Dermis microvascular lymphatic vessel endothelial cell (primary cell): ENCODE measurements at places on chromosomes 3 and 15.

DNA sequence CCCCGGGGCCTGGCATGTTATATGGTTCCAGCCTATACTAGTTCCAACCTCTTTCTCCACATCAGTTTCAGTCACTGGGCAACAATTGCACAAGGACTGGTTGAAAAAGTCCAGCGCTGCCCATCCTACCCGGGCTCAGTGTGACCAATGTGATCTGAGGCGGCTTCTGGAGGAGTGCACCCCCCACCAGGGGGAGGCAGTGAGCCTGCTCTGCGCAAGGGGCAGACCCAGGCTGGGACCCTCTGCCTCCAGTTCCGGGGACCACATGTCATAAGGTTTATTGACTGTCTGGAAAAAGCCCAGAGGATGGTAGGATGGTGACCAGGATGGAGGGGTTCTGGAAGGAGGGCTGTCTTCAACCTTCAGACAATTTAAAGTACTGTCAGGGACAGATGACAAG is 25.6 kb upstream of the NR2E3 start:
- DNase-seq: no peak

- DNase-seq: no peak
Measured at GRCh38 chr15:88610701-88611231, 10.4 kb upstream of the AEN start.

GRCh38 chr3:66693461-66694031 is 192.7 kb upstream of the LRIG1 start:
- peak; percentile 9 for DNase-seq

DNA sequence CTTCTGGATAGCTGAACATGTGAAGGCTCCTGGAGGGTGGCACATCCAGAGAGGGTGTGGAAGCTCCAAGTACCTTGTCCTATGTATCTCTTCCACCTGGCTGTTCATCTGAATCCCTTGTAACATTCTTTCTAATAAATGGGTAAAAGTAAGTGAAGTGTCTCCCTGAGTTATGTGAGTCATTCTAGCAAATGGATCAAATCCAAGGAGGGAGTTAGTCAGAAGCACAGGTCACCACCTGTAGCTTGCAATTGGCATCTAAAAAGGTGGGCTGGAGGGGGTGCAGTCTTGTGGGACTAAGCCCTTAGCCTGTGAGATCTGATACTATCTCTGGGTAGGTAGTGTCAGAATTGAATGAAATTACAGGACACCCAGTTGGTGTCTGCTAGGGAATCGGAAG is 71.0 kb downstream of the WWTR1 start:
- no peak for DNase-seq

- DNase-seq: no peak
Measured at GRCh38 chr3:13425689-13426088, 5.6 kb upstream of the NUP210 start.

- DNase-seq: peak; percentile 5
Measured at GRCh38 chr15:77542491-77543001, 90.2 kb downstream of the LINGO1 start.

DNA sequence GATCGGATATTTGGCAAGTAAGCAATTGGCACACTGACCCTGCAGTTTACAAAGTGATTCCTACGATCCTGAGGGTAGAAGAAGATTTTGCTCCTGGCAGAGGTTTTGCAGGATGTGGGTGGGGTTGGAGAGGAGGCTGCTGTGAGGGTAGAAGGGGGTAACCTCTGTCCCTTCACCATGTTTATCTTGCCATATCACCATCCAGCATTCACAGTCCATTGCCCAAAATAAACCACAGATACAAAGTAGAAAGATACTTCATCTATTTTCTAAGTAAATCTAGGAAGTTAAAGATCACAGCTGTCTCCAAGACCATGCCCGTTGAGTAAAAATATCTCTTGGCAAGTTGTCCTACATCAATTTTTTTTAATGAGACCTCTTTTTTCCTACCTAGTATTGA is 51.6 kb downstream of the LIPC start:
- DNase-seq: no peak

DNA sequence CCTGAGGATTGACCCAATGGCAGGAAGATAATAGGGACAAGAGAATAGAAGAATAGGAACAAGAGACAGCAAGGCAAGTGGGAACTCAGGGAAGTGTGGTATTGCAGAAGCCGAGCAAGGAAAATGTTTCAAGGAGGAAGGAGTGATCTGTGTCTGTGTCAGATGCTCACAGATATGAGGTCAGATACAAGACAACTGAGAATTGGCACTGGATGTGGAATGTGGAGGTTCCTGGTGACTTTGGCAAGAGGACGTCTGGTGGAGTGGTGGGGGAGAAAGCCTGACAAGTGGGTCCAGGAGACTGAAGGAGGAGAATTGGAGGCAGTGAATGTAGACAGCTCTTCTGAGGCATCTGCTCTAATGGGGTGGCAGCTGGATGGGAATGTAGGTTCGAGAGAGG is 24.1 kb downstream of the GYG1 start:
- no peak for DNase-seq

DNA sequence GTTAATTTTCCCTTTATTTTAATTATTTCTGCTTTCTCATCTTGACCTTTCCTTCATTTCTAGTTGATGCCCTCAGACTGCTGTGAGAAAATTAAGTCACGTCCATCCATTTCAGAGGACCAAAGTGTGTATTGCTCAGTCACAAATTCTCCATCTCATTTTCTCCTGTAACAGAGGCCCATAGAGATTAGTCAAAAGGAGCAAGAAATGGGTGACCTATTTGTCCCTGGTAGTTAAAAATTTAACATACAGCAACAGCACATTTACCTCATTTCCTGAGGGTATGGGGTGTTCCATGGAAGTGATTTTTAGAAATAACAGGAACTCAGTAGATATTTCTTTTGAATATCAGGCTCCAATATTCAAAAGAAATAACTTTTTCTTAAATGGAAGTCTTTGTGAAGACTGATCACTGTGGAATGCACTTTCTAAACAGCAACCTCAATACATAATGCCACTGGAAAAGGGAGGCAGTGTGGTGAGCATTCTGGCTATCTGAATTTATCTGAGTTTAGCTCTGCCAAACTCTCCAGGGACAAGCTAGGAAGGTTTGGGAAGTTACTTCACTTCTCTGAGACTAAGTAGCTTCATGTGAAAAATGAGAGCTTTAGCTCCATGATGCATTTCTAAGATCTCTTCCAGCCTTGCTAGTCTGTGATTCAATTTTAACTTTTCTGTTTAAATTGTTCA is 808.2 kb downstream of the SQOR start:
- DNase-seq: no peak

GRCh38 chr3:100437721-100438622 is 36.6 kb downstream of the LNP1 start:
- DNase-seq: no peak

GRCh38 chr15:100190675-100191074 is 151.1 kb downstream of the ADAMTS17 start:
- no peak for DNase-seq

DNA sequence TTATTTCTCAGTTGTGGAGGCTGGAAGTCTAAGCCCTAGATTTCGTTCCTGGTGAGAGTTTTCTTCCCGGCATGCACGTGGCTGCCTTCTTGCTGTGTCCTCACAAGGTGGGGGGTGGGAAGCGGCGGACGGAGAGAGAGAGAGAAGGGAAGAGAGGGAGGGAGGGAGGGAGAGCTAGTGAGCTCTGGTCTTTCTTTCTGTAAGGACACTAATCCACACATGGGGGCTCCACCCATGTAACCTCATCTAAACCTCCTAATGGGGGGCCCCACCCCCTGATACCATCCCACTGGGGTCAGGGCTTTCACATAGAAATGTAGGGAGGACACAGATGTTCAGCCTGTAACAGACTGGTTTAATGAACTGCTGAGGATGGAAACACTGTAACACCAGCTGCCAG is 7.3 kb downstream of the FBLN2 start:
- no peak for DNase-seq

- DNase-seq: no peak
Measured at GRCh38 chr3:193945143-193945542, 190.8 kb upstream of the HES1 start.

GRCh38 chr3:48215876-48216275 is 7.4 kb upstream of the CAMP start:
- no peak for DNase-seq

GRCh38 chr3:99972380-99973104 is 141.8 kb downstream of the FILIP1L start:
- no peak for DNase-seq

DNA sequence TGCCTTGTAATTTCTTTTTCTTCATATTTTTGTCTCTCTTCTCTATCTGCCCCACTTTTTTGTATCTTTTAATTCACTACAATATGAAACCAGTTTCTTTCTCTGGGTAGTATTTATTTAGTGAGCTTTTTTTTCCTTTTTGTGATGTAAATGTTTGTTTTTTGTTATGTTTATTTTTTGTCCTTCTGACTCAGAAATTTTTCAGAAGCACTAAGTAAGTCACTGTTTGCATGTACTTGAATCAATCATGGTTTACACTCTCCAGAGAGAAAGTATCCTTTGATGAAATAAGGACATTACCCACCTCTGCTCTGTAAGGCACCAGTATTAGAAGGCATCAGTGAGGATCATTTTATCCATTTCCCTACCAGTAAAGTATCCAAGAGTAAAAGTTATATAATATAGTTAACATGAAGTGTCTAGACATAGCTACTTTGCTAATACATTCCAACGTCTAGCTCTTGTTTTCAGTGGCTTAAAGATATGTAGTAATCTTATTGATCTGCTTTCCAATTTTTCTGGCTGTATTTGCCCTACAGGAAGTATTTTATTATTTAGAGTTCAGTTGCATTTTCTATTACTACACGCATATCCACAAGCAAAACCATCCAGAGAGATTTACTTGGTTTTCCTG is 25.4 kb downstream of the FILIP1L start:
- DNase-seq: no peak

- DNase-seq: no peak
Measured at GRCh38 chr3:31465999-31466398, 66.7 kb upstream of the STT3B start.

DNA sequence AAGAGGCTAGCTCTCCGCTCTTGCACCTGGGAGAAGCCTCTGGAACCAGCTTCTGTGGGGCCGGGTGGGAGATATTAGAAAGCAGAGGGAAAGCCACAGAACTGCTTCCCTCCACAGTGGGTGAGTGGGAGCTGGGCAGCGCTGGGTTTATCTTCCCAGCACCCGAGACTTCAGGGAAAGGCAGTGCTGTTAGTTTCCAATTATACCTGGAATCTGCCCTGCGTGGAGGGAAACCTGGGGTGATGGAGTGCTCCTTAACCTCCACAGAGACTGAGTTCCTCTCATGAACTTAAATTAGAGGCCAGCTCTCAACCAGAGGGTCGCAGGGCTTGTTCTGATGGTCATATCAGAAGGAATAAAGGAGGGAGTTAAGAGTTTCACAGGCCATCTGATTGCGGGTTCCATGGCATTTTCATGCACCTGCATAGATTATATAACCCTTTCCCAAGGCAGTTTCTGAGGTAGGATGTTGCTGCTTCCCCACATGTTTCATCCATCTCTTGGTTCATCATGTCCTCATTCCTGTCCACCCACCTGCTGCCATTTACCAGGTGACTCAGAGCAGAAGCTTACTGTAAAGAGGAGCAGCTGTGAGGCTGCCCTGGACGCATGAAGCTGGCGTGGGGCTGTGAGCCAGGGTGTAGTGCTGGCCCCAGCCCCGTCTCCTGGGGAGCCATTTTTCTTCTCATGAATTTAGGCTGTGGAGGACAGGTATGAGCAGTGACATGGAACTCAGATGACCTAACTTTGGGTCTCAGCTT is 42.5 kb downstream of the CA12 start:
- DNase-seq: no peak

DNA sequence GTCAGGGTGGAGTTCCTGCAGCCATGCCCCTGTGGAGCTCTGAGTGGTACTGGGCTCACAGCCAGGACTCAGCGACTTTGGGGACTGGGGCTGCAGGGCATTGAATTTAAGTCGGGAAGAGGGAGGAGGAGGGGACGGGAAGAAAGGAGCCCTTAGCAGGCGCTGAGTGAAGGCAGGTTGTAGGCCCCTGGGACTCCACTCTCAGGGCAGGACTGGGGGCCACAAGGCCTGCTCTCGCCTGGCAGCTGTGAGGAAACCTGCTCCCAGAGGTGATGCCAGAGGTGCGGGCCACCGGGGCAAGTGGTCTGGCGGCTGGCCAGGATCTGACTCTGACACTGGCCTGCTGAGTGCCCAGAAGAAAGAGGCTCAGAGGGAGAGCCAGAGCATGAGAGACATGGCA is 73.5 kb downstream of the EPHB3 start:
- DNase-seq: no peak

- no peak for DNase-seq
Measured at GRCh38 chr3:132083583-132084279, 48.9 kb upstream of the CPNE4 start.

DNA sequence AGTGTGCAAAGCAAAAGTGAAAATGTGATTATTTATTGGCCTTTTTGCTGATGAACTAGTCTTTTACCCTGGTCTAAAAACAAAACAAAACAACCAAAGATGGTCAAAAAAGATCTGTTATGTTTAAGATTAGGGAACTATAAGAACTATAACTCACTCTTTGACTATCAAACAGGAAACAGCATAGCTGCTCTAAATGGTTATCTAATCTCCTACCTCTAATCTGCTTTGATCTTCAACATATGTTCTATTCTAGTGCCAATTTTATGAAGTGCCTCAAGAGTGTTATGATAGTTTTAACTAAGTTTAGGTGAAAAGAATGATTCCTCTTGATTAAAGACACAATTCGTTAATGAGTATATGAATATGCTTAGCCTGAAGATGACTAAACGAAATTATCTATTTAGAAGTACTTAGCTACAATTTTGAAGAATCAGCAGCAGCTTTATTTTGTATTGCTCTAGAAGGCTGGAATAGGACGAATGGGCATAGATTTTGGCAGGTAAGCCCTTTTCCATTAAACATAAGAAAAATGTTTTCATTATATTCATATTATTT is 46.0 kb downstream of the SETD2 start:
- DNase-seq: peak; percentile 19

- DNase-seq: no peak
Measured at GRCh38 chr15:68789091-68789490, 31.6 kb downstream of the ANP32A start.

DNA sequence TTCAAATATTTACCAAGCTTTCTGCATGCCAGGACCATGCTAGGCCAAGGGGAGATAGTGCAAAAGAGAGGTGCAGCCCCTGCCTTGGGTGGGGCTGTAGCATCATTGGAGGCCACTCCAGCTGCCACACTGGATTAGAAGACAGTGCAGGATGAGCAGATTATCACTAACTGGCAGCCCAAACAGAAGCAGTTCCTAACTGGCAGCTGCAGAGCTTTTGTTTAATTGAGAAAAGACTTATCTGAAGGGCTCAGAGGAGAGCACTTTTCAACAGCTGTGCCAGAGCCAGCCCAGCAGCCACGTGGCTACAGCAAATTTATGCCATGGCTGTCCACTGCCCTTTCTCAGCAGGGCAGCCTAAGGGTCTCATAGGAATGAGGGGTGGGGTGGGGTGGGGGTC is 13.5 kb upstream of the ACSBG1 start:
- no peak for DNase-seq

- DNase-seq: no peak
Measured at GRCh38 chr3:143827425-143827824, 20.8 kb downstream of the SLC9A9 start.

- peak; percentile 27 for DNase-seq
Measured at GRCh38 chr3:16665282-16665741, 60.1 kb upstream of the DAZL start.

- no peak for DNase-seq
Measured at GRCh38 chr3:174505266-174505665, 353.9 kb upstream of the NAALADL2 start.

GRCh38 chr3:127296166-127296565 is 8.3 kb upstream of the PRR20G start:
- DNase-seq: no peak
